ENCODE measurements at places on chromosomes 5 and 9.

DNA sequence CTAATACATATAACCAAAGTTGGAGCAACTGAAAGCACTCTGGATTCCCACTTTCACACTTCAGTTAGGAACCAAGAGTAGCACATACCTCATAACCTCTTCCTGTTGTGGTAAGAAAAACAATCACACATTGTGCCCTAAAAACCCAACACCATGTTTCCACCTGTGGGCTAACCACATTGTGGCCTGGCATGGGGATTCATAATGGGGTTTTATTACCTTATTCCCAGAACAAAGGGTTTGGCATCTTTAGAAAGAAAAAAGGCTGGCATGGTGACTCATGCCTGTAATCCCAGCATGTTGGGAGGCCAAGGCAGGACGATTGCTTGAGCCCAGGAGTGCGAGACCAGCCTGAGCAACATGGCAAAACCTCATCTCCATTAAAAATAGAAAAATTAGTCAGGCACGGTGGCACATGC is 60.6 kb downstream of the HSD17B3 start:
- DNase-seq: no peak

- DNase-seq: no peak
Measured at GRCh38 chr5:38871790-38872551, 26.2 kb downstream of the OSMR start.

DNA sequence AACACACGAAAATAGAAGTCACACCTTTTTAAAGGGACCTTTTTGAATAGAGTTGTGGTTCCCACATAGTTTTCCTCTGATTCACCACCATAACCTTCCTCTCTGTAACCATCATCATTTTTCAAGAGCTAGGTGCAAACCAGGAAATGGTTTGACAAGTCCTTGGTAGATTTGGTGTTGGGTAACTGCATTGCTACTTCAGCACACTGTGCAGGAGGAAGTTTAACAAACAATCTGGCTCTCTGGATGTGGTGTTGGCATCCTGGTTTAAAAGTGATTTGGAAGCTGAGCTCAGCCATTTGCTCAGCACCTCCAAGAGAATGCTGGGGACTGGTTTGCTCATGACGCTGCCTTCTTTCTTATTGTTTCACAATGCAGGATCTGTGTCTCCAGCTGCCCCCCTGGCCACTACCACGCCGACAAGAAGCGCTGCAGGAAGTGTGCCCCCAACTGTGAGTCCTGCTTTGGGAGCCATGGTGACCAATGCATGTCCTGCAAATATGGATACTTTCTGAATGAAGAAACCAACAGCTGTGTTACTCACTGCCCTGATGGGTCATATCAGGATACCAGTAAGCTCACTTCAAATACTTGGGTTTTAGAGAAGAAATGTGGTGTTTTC is 213.1 kb downstream of the RFK start:
- no peak for DNase-seq

DNA sequence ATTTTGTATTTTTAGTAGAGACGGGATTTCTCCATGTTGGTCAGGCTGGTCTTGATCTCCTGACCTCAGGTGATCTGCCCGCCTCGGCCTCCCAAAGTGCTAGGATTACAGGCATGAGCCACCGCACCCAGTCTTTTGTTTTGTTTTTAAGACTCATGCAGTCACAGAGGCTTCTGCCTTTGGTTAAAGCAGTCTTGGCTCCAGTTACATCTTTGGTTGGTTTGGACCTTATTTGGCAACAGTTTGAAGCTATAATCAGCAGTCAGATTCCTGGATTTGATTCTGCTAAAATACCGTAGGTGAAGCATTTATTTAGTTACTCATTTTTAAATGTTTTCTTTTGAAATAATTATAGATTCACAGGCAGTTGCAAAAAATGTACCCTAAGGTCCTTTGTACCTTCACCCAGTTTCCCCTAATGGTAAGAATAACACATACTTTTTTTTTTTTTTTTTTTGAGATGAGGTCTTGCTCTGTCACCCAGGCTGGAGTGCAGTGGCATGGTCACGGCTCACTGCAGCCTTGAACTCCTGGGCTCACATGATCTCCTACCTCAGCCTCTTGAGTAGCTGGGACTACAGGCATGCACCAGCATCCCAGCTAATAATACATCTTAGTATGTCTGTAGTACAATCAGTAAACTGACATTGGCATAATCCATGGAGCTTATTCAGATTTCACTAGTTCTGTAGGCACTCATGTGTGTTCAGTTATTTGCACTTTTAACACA is 15.7 kb downstream of the USP20 start:
- DNase-seq: no peak

DNA sequence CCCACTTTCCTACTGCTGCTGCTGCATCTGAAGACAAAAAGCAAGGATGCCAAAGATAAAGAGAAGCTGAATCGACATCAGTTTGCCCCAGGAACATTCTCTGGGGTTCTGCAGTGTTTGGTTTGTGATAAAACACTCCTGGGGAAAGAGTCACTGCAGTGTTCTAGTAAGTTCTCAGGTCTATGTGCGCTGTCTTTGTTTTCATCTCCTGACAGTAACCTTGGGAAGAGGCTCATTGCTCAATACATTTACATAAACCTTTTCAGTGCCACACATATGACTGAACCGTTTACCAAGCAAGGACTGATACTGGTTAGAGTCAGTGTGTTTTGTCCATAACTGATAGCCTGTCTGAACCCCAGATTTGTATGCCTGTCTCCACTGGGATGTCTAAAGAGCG is 232.1 kb downstream of the ARHGEF28 start:
- DNase-seq: no peak

- no peak for DNase-seq
Measured at GRCh38 chr9:6901180-6901579, 143.4 kb downstream of the KDM4C start.

- no peak for DNase-seq
Measured at GRCh38 chr5:134436523-134437339, 25.1 kb upstream of the CDKN2AIPNL start.

DNA sequence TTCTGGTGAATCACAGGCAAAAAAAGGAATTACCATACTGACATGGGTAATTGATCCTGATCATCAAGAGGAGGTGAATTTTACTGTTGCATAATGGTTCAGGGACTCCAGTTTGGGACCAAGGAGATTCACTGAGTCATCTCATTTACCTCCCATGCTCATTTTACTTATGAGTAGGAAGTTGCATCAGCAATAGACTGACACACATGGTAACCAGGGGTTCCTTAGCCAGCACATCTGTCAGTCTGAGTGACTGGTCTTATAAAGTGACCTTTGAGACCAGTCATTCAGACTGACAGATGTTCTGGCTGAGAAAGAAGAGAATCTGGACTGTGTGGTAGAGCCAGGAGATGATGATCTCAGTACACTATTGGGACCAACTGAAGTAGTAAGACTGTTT is 384.6 kb upstream of the CD180 start:
- DNase-seq: no peak

DNA sequence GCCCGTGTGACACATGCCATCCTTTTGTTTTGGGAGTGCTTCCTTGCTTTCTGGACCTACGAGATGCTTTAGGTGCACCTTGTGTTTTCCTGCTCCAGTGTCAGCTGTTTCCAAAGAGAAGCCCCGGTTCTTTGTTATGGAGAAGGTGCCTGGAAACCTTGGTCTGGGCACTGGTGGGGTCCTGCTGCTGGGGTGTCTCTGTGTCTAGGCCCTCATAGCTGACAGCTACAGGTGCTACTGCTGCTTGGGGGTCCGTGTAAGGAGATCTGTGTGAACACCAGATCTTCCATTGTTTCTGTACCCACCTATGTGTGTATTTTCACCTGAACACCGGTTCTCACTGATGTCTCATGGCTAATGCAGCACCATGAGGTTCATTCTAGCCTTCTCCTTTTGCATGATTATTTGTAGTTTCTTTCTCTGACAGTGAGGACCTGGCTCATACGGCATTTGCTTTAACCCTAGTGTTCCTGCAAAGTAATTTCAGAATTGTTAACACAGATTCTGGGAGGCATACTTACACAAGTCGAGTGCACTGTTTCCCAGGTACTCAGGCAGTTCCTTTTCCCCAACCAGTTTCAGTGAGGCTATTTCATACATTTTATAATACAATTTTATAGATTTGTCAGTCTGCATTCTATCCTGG is 13.2 kb upstream of the FAM120AOS start:
- DNase-seq: no peak

DNA sequence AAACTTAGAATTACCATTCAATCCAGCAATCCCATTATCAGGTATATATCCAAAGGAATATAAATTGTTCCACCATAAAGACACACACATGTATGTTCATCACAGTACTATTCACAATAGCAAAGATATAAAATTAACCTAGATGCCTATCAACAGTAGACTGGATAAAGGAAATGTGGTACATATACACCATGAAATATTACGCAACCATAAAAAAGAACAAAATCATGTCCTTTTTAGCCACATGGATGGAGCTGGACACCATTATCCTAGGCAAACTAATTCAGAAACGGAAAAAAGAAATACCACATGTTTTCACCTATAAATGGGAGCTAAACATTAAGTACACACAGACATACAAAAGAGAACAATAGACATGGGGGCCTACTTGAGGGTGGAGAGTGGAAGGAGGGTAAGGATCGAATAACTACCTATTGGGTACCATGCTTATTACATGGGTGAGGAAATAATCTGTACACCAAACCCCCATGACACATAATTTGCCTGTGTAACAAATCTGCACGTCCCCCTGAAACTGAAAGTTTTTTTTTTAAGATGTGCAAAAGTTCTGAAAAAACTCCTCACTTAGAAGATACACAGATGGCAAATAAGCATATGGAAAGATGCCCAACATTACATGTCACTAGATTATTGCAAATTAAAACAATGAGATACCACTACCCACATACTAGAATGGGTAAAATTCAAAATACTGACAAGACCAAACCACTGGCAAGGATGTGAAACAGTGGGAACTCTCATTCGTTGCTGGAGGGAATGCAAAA is 313.0 kb upstream of the CD180 start:
- DNase-seq: no peak

Measured in NCI-H2081 treated with DMSO at 0.1 percent for 48 hours (cell line).